Lung (tissue), 17 donors: ENCODE measurements at places on chromosomes 11 and 22.

DNA sequence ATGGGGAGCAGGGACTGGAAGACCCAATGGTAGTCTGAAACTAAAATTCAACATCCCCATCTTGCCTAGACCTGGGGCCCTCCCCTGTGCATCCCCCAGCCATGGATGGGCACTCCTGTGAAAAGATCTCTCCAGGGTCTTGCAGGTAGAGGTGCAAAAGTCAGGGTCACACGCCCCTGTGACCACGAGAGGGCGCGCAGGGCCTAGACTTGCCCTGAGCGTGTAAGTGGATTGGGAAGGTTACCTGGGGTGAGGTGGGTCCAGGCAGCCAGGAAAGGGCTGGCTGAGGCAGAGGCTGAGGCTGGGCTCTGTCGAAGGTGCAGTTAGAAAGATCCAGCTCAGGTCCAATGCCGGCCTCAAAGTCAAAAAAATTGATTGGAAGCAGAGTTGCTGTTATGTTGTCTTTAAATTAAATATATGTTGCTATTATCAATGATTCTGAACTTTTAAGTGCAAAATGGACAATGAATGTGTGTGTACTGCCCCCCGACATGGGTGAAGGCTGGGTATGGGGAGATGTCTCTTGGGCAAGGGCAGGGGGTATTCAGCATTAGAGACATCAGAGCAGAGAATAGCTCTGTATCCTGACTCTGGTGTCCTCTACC lies 4.8 kb upstream of the POU2F3 start:
- H3K4me1 ChIP-seq = no peaks in the 10 kb centered on the region
- H3K27me3 ChIP-seq = peaks cover 31% of the 10 kb centered on the region
- H3K27ac ChIP-seq = no peak overlapping the region
- H3K4me3 ChIP-seq = no peak overlapping the region
- DNase-seq = peak; percentile 73

DNA sequence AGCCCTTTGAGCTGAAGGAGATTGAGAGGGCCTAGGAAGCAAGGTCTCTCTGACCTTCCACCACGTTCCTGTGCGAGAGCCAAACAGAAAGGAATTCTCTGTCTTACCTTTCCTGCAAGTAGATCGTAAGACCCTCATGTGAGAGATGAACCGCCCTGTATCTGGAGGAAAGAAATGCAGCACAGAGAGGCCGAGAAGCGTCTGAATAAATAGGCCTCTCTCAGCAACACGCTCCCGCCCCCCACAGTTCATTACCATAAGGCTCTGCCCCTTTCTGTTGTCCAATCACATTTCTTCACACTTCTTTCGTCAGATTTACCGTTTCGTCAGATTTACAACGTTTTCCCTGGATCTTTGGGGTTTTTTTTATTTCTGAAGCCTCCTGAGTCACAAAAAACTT lies 90.3 kb downstream of the BLID start:
- H3K27me3 ChIP-seq = no peaks in the 10 kb centered on the region
- no peak for DNase-seq
- H3K36me3 ChIP-seq = no peaks in the 10 kb centered on the region
- no peaks in the 10 kb centered on the region for H3K4me1 ChIP-seq

DNA sequence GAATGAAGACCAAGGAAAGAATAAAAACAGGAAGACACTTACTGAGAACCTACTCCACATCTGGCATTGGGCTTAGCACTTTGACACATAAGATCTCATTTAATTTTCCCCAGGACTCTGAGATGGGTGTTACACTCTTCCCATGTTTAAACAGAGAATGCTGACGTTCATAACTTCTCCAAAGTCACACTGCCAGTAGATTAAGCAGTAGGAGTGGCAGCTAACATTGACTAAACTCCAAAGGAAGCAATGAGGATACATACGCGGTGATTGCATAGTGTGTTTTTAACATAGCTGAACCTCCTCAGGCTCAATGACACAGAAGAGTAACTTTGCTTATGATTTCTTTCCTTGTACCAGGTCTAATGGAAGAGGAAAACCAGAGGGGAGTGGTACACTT lies 14.5 kb upstream of the OR10V1 start:
- no peak overlapping the region for H3K27ac ChIP-seq
- no peaks in the 10 kb centered on the region for H3K4me1 ChIP-seq
- H3K36me3 ChIP-seq = no peaks in the 10 kb centered on the region
- DNase-seq = no peak
- no peaks in the 10 kb centered on the region for H3K27me3 ChIP-seq

- no peaks in the 10 kb centered on the region for H3K4me1 ChIP-seq
- H3K27me3 ChIP-seq = no peaks in the 10 kb centered on the region
- no peak for DNase-seq
These were observed 434.3 kb downstream of the RAB38 start for GRCh38 chr11:87740968-87741367.

DNA sequence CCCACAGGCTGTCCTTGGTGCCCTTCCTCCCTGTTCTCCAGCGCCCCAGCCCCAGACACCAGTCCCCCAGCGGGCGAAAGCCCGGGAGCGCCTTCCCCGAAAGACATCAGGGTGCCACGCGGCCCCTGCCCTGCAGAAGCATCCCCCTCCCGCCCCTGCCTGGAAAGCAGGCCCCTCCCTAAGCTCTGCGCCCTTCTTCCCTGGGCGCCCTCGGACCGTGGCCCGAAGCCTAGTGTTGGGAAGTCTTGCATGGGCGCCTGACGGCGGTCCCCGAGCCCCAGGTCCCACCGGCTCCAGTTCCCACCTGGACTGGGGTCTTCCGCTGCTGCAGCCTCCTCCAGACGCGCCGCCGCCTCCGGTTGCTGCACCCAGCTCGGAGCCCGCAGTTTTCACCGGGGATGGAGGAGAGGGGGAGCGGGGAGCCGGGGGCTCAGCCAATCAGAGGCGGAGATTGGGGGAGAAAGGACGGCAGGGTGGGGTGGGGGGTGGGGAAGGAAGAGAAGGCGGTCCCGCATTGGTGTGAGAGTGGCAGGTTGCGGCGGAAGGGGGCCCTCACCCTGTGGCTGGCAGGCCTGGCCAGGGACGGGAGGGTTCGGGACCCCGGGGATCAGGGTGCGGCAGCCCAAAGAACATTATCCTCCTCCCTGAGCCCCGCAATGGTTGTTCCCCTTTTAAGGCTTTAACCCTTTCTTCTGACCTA lies at the start of gene THY1:
TSS of gene THY1 (minus strand) at position 364 of the 700 bp plus-strand sequence. CDS start 2,267 bp downstream, outside the sequence.
- H3K27ac ChIP-seq = no peak within 1 kb of the TSS
- H3K4me1 ChIP-seq = peaks cover 14% of the 10 kb centered on the region
- no peaks in the 10 kb centered on the region for H3K36me3 ChIP-seq
- H3K4me3 ChIP-seq = peak within 1 kb of the TSS; percentile 3

GRCh38 chr11:65788821-65789220 lies 2.0 kb downstream of the OVOL1 start:
- DNase-seq = no peak
- H3K27me3 ChIP-seq = no peaks in the 10 kb centered on the region
- no peaks in the 10 kb centered on the region for H3K4me1 ChIP-seq
- H3K36me3 ChIP-seq = no peaks in the 10 kb centered on the region
- no peak overlapping the region for H3K4me3 ChIP-seq

- H3K4me1 ChIP-seq = no peaks in the 10 kb centered on the region
- H3K27me3 ChIP-seq = peaks cover 17% of the 10 kb centered on the region
- no peak for DNase-seq
These were observed 2.5 kb upstream of the NCAM1 start for GRCh38 chr11:112958670-112959069.

- H3K36me3 ChIP-seq = no peaks in the 10 kb centered on the region
- H3K4me1 ChIP-seq = no peaks in the 10 kb centered on the region
- no peak overlapping the region for H3K4me3 ChIP-seq
- H3K27ac ChIP-seq = no peak overlapping the region
- H3K27me3 ChIP-seq = no peaks in the 10 kb centered on the region
These were observed 684.4 kb downstream of the NTM start for GRCh38 chr11:132054822-132055221.

- no peaks in the 10 kb centered on the region for H3K36me3 ChIP-seq
- H3K4me1 ChIP-seq = no peaks in the 10 kb centered on the region
- no peak overlapping the region for H3K27ac ChIP-seq
- no peaks in the 10 kb centered on the region for H3K27me3 ChIP-seq
- DNase-seq = no peak
These were observed 197.0 kb downstream of the FAM181B start for GRCh38 chr11:82536706-82537105.

DNA sequence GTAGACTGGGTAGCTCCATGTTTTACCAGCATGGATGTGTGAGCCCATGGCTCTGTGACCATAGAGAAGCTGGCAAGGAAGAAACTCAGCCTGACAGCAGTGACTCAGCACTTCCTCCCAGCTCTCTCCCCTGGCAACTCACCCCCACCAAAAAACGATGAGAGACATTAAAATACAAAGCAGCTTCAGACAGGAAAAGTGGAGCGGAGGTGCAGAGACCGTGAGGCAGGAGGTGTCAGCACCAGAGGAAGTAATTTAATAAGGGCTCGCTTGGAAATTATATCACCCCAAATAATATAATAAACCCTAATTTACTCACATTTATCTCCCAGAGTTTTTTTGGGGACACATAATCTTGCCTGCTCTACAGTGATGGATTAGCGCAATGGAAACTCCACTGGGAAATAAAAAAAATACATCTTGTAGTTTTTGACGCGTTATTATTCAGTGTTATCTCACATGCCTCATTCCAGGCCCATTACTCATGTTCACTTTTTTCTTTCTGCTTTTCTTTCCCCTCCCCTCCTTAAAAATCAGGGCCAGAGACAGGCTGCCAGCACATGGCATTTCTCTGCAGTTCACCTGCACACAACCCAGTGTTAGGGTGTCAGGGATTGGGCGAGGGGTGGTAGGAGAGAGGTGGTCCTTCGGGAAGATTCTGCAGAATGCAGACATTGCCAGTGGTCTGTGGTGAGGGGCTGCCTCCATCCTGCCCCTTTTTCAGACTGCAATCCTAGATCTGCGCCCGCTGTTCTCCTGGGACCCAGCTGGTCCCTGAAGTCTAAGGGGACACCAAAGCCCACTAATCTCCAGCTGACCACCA lies 170.8 kb downstream of the BUD13 start:
- H3K4me1 ChIP-seq = no peaks in the 10 kb centered on the region
- H3K4me3 ChIP-seq = no peak overlapping the region
- peaks cover 3% of the 10 kb centered on the region for H3K27me3 ChIP-seq
- H3K36me3 ChIP-seq = no peaks in the 10 kb centered on the region
- no peak for DNase-seq
- H3K27ac ChIP-seq = no peak overlapping the region

- peaks cover 6% of the 10 kb centered on the region for H3K4me1 ChIP-seq
- H3K4me3 ChIP-seq = no peak overlapping the region
- DNase-seq = no peak
- H3K27me3 ChIP-seq = peaks cover 8% of the 10 kb centered on the region
- no peak overlapping the region for H3K27ac ChIP-seq
These were observed 157.0 kb downstream of the CCDC34 start for GRCh38 chr11:27205779-27206570.

DNA sequence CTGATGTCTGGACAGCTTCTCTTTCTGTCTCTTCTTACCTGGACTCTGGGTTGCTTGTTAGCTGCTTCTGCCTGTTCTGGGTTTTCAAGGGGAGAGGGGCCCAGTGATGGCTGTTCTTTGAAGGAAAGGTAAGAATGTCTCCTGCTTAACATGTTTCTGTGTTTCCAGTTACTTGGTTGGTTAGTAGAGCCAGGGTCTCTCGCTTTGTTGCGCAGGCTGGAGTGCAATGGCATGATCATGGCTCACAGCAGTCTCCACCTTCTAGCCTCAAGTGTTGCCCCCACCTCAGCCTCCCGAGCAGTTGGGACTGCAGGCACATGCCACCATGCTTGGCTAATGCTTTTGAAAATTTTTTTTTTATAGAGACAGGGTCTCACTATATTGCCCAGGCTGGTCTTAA lies 126.6 kb downstream of the BCR start:
- H3K36me3 ChIP-seq = peaks cover 9% of the 10 kb centered on the region
- no peak overlapping the region for H3K4me3 ChIP-seq

DNA sequence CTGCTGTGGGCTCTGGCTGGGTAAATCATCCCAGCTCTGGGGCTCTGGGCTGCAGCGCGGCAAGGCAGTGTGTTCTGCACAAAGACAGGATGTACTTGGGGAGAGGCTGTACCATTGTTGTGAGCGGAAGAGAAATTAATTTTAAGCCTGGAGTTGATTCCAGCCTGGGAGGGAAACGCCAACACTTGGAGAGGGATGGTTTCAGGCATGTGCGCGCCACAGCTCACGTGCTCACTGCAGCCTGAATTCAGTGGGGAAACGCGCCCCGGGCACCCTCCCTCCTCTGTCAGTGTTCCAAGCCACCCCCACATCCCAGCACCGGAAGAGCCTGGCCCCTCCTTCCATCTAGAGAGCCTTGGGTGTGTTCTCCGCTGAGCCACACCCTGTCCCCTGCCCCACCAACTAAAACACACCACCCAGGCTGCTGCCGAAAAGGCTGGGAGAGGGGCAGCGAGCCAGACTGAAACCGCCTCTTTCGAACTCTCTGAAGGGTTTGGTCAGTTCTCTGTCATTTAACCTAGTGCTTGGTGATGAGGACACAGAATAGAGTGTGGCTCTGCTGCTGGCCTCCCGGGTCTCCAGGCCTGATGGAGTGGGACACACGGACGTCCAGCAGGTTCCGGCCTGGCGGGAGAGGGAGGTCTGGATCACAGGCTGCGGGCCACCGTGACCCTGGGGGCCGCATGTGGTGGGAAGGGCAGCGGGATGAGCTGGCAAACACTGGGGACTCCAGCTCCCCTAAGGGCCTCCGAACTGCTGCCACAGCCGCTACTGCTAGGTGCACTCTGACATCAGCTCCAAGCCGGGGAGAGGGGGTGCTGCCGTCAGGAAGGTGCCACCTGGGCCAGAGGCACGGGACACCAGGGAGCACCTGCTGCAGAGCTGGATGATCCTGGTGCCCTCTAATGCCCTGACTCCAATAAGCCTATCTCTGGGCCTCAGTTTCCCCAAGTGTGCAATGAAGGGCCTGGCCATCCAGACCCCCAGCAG lies 230.8 kb downstream of the CTTN start:
- H3K27ac ChIP-seq = no peak overlapping the region
- no peaks in the 10 kb centered on the region for H3K4me1 ChIP-seq
- DNase-seq = peak; percentile 70
- no peak overlapping the region for H3K4me3 ChIP-seq

- H3K27ac ChIP-seq = no peak overlapping the region
- no peak overlapping the region for H3K4me3 ChIP-seq
- no peaks in the 10 kb centered on the region for H3K4me1 ChIP-seq
- no peak for DNase-seq
- H3K27me3 ChIP-seq = no peaks in the 10 kb centered on the region
These were observed 43.0 kb upstream of the NTM start for GRCh38 chr11:131327421-131327820.

GRCh38 chr11:117836077-117836960 lies 11.8 kb upstream of the FXYD2 start:
- H3K4me3 ChIP-seq = no peak overlapping the region
- no peak overlapping the region for H3K27ac ChIP-seq
- no peaks in the 10 kb centered on the region for H3K27me3 ChIP-seq

DNA sequence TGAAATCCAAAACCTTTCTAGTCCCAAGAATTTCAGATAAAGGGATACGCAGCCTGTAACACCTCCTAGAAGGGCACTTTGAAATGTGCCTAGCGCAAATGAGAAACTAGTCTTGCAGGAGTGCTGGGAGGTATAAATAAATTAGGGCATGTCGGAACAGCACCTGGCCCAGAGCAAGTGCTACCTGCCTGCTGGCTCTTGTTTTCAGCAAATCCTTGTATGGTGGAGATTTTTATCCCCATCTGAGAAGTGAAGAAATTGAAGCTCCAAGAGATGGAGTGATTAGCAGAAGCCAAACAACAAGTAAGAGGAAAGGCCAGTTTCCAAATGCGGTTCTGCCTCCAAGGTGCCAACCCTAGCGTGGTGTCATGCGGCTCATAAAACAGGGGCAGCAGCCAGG lies 36.7 kb upstream of the TFIP11 start:
- no peaks in the 10 kb centered on the region for H3K36me3 ChIP-seq
- DNase-seq = no peak
- no peaks in the 10 kb centered on the region for H3K27me3 ChIP-seq
- peaks cover 5% of the 10 kb centered on the region for H3K4me1 ChIP-seq
- no peak overlapping the region for H3K4me3 ChIP-seq

GRCh38 chr11:64381350-64381749 lies 22.4 kb downstream of the RPS6KA4 start:
- no peaks in the 10 kb centered on the region for H3K36me3 ChIP-seq
- H3K27me3 ChIP-seq = peaks cover 3% of the 10 kb centered on the region
- no peak for DNase-seq
- no peak overlapping the region for H3K4me3 ChIP-seq
- H3K27ac ChIP-seq = no peak overlapping the region
- no peaks in the 10 kb centered on the region for H3K4me1 ChIP-seq
